ENCODE measurements at places on chromosomes 1 and 21. TPM values are rescaled to one million over a fixed set of nuclear protein-coding genes. Genes with fewer than 3 reads are reported as not detected.

DNA sequence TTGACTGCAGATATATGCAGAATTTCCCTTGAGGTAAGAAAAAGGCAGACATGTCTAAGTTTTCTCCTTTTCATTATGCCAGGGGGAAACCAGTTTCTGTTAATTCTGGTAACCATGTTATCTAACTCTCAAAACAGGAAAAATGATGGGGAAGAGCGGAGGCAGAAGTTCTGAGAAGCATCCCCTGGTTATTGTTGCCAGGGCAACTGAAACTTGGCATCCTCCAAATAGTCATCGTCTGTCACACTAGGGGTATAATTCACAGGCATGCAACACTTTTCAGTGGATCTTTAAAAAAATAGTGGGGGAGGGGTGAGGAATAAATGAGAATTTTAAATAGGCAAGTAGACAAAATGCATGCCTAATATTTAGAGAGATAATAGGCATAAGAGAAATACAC is 715.3 kb upstream of the CXADR start:
- no peak for DNase-seq

The ATP1A2 gene
- 2,060 TPM for total RNA-seq

DNA sequence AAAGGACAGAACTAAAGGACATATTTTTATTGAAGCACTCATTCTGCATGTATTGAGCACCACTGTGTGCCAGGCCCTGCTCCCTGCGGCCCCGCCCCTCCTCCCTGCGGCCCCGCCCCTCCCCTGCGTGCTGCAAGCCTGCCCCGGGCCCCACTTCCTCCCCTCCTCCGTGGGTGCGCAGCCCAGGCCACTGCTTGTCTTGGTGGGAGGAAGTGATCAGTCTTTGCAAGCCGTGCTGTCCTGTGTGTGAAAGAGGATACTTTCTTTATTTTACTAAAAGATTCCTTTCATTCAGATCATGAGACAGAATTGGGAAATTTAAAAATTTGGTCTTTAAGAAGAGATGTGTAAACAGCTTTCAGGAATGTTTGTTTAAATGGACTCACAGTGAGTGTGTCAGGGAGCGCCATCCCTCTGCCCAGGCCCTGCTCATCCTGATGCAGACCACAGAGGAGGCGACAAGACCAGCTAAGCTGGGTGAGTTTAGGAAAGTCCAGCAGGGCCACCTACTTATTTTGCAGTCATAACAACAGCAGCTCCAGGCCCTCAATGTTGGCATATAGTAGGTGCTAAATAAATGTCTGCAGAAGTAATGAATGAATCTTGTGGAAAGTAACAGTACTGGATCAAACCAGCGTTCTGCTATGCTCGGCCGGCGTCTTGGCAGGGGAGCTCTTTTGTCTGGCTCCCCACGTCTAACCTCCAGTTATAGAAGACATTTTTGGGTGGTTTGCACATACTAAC is 88.3 kb upstream of the SELENON start:
- no peak for DNase-seq

DNA sequence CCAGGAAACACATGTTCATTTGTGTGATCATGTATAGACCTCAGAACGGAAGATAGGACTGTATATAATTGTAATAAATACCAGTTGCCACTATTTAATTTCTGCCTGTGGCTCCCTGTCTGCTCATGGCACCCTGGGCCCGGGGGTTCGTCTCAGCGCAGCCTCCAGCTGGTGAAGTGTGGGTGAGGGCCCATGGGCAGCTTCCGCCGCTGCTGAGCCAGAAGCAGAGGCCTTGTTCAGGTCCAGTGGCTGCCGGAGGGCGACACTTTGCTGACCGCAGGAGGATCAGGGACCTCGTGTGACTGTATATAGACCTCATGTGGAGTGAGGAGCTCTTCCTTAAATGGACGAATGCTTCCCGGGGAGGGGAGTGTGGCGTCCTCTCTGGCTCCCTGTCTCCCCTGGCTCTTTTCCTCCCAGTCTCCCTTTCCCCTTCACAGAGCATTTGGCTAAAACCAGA is 155.9 kb downstream of the PEX14 start:
- DNase-seq = no peak

- DNase-seq = no peak
Observed at GRCh38 chr21:41180752-41181151, 12.8 kb downstream of the BACE2 start.

All from spinal cord (tissue), 10 donors.